ENCODE measurements at places on chromosomes 7 and 10.

- DNase-seq: no peak
These were observed 205.9 kb upstream of the SVIL start for GRCh38 chr10:29840516-29841276.

GRCh38 chr7:147151661-147152060, 1035.1 kb downstream of the CNTNAP2 start:
- DNase-seq: no peak

- DNase-seq: no peak
These were observed 35.3 kb upstream of the HIBADH start for GRCh38 chr7:27697861-27698430.

GRCh38 chr10:120052964-120053702, 160.6 kb downstream of the SEC23IP start:
- no peak for DNase-seq

DNA sequence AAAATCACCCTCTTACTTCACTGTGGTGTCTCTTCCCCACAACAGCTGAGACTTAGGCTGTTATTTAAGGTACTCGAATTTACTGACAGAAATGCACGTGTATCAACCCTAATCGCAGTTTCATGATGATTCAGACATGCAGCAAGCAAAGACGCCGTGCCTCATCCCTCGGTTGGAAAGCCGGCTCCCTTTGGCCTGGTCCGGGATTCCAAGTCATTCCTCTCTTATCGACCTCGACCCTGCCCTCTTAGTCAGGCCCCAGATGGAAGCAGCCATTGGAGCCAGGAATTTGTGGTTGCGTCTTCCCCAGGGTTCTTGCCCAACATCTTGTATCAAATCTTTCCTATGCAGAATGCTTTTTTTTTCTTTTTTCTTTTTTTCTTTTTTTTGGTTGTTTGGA, 229.5 kb downstream of the GATA3 start:
- no peak for DNase-seq

DNA sequence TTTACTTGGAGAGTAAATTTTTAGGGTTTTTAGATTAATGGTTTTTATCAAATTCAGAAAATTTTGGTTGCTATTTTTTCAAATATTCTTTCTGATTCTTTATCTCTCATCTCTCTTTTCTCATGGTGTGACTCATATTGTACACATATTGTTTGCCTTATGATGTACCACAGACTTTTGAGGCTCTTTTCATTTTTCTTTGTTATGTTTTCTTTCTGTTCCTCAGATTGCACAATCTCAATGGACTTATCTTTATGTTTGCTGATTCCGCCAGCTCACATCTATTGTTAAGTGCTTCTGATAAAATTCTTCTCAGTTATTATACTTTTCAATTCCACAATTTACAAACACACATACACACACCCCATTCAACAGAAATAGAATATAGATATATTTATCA, 168.2 kb upstream of the IGFBP3 start:
- no peak for DNase-seq

- DNase-seq: no peak
These were observed 236.9 kb upstream of the TMEM229A start for GRCh38 chr7:124269774-124270173.

DNA sequence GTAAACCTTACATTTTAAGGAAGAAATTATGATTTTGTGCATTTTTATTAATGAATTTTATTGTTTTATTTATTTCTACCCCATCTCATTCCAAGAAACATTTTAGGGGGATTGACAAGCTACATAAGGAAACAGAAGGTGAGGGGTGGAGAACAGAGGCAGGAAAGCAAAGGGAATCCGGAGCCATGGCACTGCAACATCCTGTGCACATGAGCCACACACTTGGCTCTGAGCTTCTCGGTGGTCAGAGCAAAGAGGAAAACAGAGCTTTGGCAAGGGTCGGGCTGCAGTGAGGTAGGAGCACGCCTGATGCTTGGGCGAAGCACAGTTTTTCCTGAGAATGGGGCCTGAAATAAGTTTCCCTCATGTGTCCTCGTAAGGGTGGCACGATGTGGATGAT, 68.9 kb downstream of the COL13A1 start:
- DNase-seq: no peak

GRCh38 chr10:110534571-110534970, 32.9 kb upstream of the SMC3 start:
- DNase-seq: no peak

GRCh38 chr10:51821045-51821444, 121.7 kb upstream of the CSTF2T start:
- DNase-seq: no peak

DNA sequence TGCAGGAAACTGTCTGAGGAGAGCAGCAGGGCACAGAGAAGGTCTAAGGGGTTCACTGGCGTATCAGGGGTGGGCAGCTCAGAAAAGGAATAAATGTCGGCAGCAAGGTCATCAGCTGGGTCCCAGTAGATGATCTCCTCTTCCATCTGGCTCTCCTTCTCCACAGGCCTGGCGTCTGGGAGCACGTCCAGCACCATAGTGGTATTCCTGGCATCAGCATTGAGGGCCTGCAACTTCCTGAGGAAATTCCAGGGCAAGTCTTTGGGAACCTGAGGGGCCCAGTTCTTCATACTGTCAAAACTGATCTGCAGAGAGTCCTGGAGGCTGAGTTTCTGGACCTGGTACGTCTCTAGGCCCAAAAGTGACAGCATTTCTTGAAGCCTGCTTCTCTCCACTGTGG, 9.6 kb upstream of the MRPS24 start:
- DNase-seq: no peak

- no peak for DNase-seq
These were observed 340.6 kb upstream of the GALNT17 start for GRCh38 chr7:70791341-70791740.

GRCh38 chr10:35926846-35927245, 284.8 kb upstream of the FZD8 start:
- DNase-seq: no peak

DNA sequence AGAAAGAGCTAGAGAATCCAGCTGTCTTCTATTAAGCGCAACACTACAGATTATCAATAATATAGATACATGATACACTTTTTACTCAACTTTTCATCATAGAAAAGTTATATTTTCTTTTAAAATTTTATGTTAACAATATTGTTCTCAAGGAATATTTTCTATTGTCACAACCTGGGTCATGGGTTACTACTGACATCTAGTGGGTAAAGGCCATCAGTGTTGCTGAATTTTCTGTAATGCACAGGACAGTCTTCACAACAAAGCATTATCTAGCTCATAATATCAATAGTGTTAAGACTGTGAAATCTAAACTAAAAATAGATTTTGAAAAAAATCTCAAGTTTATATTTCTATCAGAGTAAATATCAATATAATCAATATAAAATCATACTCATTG, 209.8 kb downstream of the ZNF33B start:
- no peak for DNase-seq

DNA sequence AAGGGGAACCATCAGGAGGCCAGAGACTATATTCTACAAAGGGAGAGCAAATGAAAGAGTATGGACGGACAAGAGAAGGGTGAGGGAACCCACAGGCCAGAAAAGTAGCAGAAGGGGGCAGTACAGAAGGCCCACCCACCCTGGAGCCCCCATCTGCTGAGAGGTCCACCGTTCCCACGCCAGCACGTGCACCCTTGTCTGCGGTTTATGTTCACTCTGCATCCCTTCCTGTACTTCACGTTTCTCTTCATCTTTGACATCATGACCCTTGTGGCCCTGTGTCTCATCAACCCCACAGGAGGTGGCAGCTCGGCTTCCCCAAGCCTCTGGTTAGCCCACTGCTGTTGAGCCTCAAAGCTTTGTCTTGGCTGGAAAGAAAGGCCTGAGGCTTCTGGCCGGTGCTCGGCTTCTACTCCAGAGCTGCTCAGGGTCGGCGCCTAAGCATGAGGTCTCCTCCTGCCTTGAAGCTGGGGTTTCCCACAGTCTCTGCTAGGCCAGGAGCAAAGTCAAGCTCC, 138.0 kb downstream of the DLG5 start:
- no peak for DNase-seq

- no peak for DNase-seq
These were observed 127.6 kb downstream of the LCOR start for GRCh38 chr10:96959733-96960132.

DNA sequence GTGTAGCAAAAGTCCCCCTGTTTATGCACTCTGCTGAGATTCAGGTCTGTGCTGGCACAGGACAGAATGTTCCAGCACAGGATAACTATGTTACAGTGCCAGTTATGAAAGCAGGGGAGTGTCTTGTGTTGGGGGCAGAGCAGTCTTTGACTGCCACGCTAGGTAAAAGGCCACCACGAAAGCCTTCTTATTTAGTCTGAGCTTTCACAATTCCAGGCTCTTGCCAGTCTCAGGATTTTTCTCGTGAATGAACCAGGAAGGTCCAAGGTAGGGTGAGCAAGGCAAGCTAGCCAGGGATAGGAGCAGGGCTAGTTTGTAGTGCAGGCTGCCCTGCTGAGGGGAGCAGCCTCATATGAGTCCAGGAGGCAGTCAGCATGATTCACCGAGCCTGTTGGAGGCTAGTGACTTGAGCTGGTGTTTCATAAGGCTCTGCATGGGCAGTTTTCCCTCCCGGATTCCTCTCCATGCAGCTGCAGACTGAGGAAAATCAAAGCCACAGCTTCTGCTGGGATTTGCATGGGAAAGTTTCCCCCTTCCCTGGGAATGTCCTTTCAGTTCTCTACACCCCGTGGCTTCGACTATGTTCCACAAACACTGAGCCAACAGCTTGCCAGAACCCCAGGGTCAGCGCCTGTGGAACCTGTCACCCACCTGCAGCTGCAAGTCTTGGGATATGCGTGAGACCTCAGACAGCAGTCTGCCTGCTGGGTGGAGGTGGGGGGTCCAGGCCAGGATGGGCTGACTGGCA, 112.3 kb downstream of the JCAD start:
- DNase-seq: no peak

DNA sequence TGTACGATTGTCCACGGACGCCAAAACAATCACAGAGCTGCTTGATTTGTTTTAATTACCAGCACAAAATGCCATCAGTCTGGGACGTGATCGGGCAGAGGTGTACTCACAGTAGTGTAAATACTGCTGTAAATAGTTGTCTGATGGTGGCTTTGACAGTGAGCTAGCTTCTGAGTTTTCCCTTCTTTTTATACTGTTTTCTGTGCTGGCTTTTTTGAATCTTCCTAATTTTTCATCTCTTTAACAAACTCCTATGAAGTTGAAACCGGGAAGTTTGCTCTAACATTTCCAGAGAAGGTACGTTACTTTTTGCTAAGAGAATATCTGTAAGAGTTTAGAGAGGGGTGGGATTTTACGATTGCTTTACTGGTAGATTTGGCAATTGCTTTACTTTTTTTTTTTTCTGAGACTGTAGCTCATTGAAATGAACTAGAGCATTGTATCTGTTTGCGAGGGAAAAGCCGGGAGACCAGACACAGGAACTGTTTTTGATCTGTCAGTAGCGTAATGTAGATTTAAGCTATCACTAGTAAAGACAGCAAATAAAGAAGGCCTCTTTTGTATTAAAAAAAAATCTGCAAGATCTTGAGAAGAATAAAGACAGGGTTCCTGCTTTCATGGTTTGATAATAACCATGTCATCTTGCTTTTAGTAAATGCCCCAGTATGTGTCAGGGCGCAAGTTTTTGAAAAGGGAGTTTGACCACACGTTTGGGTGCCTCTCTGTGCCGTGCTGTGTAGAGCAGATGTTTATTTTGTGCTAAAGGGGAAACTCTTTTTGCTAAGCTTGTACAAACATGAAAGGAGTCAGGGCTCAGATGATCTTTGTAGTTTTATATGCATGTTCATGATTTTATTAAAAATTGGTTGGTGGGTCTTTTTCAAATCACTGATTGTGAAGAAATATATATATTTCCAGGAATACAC, 712 bp downstream of the FOXP2 start:
- no peak for DNase-seq

DNA sequence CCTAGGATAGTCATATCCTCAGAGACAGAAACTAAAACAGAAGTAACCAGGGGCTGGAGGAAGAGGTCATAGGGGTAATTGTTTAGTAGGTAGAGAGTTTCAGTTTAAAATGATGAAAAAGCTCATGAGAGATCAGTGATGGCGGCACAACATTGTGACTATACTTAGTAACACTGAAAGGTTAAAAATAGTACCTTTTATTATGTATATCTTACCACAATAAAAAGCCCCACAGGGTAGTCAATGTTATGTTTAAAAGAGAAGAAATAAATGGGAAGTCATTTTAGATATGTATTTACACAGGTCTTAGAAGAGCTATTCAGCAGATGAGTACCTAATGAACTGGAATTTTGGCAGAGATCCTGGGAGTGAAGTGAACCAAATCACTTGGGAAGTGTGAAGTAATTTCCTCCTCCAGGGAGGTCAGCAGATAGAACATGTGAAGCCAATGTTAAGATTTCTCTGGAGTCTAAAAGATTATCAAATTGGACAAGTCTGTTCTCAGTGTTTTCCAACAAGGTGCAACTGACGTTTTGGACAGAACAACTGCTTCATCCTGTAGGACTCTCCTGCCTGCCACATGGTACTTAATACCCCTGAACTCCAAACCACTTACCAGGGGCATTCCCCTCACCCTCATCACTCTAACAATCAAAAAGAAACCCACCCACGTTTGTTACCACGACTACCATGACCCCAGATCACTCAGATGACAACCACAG, 6.4 kb downstream of the CDCA7L start:
- no peak for DNase-seq

- peak; percentile 36 for DNase-seq
These were observed 552 bp downstream of the IL15RA start for GRCh38 chr10:5976512-5977470.

DNA sequence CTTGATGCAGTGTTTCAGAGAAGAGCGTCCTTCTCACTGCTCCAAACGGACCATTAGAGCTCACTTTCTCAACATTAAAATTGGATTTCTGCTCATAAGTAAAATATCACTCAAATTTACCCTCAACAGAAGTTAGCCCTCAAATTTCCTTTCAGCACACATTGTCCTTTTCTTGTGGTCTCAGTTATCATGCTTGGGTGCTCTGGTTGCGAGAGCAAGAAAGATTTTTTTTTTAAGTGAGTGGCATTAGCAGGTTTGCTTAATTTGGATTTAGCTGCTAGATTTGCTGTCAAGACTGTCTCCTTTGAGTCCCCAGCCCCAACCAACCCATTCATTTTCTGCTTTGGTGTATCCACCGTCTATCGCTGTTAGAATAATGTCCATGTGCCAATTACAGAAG, 2.6 kb upstream of the CH25H start:
- DNase-seq: no peak

GRCh38 chr10:78950656-78951587, 117.8 kb upstream of the ZMIZ1 start:
- no peak for DNase-seq

- no peak for DNase-seq
These were observed 21.1 kb upstream of the VDAC2 start for GRCh38 chr10:75189266-75190096.

DNA sequence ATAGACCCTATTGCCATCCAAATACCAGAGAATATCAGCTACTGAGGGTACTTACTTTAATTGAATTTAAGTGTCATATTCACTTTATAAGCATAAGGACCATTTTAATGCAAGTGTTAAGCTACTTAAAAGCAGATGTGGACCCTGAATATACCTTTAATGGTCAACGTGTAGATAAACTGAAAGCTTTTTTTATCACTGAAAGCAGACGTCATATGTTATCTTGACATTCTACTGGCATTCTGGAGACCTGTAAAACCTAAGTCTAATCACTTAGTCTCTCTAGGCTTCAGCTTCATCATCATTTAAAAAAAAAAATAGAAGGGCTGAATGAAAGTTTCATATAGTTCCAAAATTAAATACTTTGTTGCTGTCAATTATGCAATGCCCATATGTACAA, 116.5 kb downstream of the ELAPOR2 start:
- no peak for DNase-seq

GRCh38 chr10:73992899-73993788, 4.8 kb upstream of the VCL start:
- DNase-seq: no peak
